ENCODE measurements at places on chromosomes 4 and X.

DNA sequence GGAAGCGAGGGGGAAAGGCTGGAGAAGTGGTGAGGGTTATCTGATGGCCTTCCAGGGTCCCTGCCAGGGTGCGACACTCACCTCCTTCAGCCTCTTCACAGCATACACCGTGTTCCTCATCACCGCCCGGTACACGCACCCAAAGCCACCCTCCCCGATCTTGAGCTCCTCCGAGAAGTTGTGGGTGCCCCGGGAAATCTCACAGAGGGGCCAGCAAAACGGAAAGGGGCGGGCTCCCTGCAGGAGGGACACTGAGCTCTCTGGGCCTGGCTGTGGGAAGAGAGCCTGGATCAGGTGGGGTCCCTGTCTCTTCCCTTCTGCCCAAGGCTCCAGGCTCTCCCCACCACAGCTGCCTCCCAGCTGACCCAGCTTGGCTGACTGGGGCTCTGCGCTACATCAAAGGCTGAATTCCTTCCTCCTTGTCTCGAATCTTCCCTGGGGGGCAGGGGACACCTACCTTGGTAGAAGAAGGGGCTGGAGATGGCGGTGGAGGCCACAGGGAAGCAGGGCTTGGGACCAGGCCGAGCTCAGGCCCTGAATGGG, 1.1 kb downstream of the IRAK1 start:
- DNase-seq = no peak

DNA sequence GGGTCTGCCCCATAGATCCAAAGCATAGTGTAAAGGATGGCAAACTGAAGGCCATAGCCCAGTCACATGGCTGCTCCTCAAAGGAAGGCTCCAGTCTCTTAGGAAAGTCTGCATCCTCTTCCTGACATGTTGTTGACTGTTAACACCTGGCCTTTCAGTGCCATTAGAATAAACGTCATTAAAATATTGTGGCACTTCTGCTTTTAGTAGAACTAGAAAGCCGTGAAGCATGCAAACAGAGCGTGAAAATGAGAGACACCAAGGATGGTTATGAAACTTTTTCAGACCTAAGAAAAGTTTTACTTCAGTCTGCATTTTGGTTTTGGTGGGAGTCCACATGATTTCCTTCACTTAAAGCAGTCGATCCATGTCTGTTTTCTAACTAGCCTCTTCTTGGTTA, 41.1 kb upstream of the AFF2 start:
- DNase-seq = no peak

DNA sequence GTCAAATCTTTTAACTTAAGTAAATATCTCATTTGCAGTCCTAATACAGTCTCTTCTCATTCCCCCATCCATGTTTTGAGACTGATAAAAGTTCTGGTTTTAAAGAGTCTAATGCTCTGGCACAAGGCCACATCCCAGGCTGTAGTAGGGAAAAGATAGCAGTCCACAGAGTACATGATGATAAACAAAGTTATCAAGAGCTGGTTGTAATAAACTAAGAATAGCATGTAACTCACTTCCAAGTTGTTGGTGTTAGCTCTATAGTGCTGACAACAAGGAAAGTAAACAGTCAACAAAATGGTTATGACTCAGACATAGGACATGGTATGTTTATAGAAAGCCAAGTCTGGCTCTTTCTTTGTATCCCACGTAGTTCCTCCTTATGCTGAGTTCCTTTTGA, 21.8 kb upstream of the AREG start:
- DNase-seq = no peak

GRCh38 chrX:53438174-53438831, 4.1 kb upstream of the HSD17B10 start:
- DNase-seq = no peak

- no peak for DNase-seq
Observed at GRCh38 chrX:69285401-69285877, 120.2 kb upstream of the PJA1 start.

DNA sequence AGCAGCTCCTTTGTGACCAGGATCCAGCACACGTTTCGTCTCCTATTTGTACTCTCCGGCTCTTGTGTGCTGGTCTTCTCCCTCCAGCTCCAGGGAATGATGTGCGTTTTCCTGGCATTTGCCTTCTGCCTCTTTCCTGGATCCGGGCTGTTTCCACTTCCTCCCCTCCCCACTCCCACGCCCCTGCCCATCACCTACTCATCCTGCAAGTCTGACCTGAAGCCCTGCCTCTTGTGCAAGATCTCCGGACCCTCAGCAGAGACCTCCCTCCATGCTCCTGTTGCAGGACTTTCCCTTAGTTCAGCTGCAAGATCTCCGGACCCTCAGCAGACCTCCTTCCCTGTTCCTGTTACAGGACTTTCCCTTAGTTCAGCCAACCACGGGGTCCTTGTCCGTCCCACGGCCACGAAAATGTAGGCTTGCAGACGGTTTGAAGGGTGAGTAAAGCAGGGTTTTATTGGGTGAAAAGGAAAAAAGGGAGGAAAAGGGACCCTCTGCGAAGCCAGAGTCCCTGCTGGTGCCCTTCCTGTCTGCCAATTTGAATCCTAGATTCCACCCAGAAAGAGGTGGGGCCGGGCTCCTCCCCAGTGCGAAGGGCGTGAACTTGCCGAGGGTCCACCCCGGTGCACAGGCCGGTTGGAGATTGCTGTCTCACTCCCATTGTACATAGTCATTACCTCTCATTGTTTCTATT, 74.4 kb upstream of the IRF2 start:
- DNase-seq = no peak

- DNase-seq = no peak
Observed at GRCh38 chrX:16022580-16023200, 100.7 kb upstream of the GRPR start.

DNA sequence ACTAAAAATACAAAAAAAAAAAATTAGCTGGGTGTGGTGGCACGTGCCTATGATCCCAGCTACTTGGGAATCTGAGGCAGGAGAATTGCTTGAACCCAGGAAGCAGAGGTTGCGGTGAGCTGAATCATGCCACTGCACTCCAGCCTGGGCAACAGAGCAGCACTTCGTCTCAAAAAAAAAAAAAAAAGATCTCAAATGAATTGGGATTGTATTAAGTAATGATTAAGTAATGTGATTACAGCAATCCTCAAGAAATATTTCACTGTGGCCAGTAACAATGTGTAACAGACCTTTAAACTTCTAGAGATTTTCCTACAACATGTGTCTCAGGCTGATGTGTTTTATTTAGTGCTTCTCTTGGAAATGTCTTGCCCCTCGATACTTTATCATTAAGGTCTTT, 46.8 kb downstream of the PKD2 start:
- DNase-seq = no peak

DNA sequence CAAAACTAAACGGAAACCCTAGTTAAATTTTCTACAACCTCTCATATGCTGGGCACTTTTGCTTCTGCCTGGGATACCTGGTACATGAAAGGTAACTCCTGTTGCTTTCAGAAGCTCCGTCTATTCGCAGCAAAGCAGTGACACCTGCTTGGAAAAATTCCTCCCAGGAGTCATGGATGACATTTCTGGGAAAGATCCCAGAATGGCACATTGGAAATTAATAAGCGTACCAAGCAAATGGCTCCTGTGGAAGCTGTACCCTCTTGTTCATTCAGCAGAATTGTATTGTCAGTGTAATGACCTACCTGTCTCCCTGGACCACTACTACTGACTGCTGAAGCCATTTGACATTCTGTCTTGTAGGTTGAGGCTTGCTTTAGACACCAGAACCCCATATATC, 349.7 kb upstream of the NOCT start:
- no peak for DNase-seq

- DNase-seq = no peak
Observed at GRCh38 chrX:42846741-42847140, 68.8 kb upstream of the PPP1R2C start.

DNA sequence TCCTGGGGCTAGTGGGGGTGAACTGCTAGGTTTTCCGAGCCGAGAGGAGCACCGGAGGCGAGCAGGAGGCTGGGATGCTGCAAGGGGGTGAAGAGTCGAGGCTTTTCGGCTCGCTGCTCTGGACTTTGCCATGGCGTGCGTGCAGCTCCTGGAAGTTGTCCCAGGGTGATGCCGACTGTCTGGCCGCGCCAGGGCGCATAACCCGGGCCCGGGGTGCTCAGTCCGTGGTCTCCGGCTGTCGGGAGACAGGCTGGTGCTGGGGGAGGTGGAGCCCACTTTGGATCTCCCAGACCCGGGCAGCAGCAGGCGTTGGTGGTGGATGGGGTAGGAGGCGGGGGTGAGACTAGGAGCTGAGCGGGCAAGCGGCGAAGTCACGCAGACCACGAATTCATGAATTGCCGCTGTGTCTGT, 793 bp downstream of the GRIA3 start:
- no peak for DNase-seq

- no peak for DNase-seq
Observed at GRCh38 chr4:3409571-3410091, 32.1 kb upstream of the HGFAC start.

- DNase-seq = no peak
Observed at GRCh38 chr4:71604785-71605184, 179.1 kb downstream of the GC start.

DNA sequence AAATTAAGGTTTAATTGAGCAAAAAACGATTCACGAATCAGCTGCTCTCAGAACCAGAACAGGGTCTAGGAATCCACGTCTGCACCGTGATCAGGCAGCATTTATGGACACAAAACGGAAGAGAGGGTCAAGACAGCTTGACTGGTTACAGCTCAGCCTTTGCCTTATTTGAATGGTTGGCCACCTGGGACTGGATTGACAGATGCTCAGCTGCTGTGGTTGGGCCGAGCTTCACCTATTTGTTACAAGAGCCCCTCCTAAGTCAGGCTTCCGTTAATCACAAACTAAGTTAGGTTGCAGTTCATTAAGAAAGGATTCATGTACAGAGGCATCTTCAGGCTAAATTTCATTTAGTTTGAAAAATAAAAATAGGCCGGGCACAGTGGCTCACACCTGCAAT, 50.6 kb upstream of the MAN2B2 start:
- DNase-seq = no peak

DNA sequence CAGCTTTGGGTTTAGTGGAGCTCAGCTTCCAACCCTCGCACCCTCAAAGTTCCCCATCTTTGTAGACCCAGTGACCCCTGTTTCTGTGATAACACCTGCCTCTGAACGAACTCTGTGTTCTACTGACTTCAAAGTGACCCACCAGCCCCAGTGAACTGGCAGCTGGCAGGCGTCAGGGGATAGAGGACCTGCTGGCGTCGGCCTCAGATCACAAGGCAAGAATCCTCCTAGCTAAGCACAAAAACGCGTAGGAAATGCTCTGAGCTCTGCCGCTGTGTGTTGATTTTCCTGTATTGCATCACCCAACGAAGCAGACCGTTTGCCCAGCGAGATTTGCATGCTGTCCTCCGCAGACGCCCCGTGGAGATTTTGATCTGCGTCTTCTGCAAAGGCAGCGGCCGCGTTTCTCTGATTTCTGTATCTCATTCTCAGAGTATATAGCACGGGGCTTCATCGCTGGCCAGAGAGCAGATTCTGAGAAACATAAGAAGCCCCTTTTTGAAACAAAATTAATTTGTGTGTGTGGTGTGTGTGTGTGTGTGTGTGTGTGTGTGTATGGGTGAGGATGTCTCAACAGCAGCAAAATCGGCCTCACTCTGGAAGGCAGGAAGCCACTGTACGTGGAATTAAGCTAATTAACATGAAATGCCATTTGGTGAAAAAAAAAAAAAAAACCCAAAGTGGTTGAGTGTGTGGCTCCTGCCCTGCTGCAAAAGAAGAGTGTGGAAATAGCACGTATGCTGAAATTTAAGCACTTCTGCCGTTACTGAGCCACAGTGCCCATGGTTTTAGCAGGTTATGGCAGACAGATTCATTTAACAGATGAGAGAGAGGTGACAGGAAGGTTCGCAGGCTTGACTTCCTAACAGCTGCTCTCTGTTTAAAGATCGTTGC, 29.2 kb upstream of the ASMTL start:
- DNase-seq = no peak

GRCh38 chr4:85761803-85762528, 287.0 kb downstream of the ARHGAP24 start:
- no peak for DNase-seq

GRCh38 chr4:24211856-24212255, 322.0 kb upstream of the PPARGC1A start:
- no peak for DNase-seq

- DNase-seq = no peak
Observed at GRCh38 chr4:5237086-5237660, 185.9 kb downstream of the STK32B start.

DNA sequence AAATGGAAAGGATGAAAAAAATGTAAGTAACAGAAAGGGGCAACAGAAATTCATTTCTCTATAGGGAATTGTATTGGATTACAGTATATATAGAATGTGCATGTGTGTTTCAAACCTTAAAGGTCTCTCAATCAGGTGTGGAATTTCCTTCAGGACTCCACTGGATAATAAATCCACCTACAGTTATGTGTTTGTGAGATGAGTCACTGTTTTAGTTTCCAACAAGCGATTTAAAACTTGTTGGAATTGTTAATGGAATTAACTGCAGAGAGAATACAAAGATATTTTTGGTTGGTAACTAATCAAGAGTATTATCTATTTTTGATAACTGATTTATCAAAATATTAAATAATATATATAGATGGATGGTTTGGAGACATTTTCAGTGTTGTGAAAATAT, 32.8 kb downstream of the CEP44 start:
- no peak for DNase-seq

DNA sequence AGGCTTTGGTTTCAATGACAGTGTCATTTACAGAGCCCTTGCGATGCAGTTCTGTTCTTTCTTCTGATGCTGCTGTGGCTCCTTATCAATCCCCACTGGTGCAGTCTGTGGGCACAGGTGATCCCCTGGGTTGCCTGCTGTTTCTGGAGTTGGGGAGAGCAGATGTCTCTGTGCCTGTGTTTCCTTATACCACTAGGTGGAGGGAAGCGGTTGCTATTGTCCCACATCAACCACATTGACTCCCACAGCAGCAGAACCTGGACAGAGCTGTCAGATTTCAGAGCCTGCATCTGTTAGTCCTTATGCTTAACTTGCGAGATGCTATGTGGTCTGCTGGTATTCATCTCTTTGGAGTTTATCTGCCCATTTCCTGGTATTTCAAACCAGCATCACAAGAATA, 57.7 kb downstream of the NEIL3 start:
- DNase-seq = no peak

- no peak for DNase-seq
Observed at GRCh38 chr4:137414802-137415201, 117.5 kb downstream of the PCDH18 start.

DNA sequence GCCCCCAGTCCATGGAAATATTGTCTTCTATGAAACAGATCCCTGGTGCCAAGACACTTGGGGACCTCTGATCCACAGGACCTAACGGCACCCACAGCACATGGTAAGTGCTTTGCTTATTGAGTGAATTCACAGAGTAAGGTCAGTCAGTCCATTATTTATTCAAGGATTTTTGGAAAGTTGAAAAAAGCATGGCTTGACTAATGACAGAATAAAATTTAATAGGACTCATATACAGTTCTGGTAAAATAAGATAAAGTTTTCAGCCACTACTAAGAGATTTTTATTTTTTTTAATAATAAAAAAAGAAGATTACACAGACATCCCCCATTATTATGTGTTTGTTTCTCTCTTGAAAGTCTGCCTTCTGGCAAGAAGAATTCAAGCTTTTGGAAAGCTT, 490.6 kb upstream of the HS3ST1 start:
- DNase-seq = no peak

DNA sequence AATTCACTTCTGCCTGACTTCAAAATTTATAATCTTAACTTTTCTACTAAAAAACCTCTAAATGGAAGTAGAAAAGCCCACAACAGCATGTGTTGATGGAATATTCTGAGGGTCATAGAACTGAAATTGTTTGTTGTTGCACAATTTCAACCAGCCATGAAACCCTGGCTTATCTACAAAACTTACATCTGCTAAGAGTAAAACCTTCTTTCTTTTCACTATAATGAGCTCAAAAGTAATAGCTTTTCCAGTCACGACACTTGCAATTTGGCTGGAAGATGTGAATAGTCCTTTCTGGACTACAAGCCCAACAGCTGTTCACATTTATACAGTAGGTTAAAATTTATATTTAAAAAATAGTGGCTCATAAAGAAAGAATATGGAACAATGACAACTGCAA, 250.0 kb downstream of the GPAT3 start:
- no peak for DNase-seq
